ENCODE measurements at places on chromosomes 3 and 15.

DNA sequence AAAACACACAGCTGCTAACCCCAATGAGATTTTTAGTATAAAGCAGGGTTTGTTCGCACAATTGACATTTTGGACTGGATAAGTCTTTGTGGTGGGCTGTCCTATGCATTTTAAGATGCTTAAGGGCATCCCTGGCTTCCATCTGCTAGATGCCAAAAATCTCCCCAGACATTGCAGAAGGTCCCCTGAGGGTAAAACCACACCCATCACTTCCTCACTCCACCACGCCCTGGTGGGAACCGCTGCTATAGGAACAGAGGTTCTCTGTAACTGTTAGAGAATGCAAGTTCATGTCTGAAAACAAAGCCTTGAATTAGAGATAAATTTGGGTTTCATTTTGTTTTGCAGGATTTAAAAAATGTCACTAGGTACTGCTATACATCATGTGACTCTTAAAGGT, 67.7 kb downstream of the ARHGEF26 start:
- DNase-seq, result no peak

GRCh38 chr3:101091489-101091888, 98.3 kb upstream of the ABI3BP start:
- no peak for DNase-seq

GRCh38 chr3:10549617-10550230, 44.3 kb upstream of the ATP2B2 start:
- DNase-seq, result no peak

DNA sequence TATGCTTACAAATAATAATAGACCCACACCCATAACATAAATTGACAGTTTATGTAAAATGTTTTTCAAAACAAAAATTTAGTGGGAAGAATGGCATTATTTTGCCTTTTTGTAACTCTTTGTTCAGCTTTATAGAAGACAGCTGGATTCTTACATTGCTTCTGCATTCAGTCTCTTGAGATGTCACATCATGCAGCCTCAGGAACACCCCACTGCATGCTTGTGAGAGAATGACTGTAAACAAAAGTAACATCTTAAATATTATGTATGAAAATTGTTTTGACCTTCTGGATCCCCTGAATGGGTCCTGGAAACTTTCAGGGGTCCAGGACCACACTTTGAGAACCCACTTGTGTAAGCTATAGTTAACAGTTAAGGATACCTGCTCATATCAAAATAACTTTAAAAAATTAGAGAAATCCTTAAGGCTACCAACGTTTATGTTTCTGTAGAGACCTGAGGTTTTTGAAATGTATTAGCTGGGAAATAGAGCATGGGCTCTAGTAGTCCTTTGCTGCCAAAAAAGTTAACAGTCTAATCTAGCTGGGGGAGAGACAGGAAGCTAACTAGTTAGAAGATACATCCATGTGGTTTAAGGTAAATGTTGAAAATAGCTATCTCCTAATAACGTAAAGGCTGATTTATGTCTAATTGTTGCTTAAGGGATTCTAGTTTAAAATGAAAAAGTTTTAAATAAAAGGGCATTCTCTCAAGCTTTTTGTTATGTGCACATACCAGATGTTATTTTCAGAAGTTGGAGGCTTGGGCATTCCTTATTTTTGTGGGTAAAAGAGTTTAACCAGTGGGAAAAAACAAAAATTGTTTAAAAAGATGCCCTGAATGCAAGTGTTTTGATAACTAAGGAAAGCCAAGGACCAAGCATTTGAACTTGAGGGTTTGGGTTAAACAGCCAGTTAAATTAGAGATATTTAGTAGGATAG, 3.8 kb downstream of the USP3 start:
- no peak for DNase-seq

DNA sequence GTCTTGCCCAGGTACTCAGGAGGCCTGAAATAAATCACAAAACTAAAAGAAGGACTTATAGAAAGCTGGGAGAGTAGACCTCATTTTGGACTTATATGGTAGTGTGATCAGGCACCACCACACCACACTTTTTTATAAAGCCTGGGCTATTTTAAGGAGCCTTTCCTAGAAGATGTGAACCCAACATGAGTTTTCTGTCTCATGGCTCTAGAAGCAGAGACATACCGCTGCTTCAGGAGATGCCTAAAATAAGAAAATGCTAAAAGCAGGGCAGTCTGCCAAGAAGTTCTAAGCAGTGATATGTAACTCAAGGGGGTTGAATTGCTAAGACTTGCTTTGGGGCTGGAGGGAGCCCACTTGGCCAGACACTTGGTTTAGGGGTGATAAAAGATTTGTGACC, 49.6 kb downstream of the SUMF1 start:
- DNase-seq, result no peak

DNA sequence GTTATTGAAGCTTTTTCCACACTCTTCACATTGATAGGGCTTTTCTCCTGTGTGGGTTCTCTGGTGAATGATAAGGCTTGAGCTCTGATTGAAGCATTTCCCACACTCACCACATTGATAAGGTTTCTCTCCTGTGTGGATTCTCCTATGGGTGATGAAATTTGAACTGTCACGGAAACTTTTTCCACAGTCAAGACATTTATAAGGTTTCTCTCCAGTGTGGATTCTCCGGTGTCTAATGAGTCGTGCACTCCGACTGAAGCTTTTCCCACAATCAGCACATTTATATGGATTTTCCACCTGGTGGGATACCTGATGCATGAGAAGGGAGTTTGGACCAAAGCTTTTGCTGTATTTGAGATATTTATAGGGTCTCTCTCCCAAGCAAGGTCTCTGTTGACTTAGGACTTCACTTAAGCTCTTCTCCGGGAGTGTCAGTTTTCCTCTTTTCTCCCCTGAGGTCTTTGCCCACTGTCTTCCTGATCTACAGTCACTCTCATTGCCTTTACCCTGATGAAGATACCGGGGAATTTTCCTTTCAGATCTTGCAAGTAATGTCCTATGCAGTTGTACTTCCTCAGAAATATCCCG, 9.4 kb downstream of the ZSCAN29 start:
- no peak for DNase-seq

Measured in hematopoietic multipotent progenitor cell treated with erythropoietin and hydrocortisone succinate and interleukin-3 and kit ligand, for 15 days (in vitro differentiated cells).